ENCODE measurements at places on chromosomes 1 and 21. TPM values are rescaled to one million over a fixed set of nuclear protein-coding genes. Genes with fewer than 3 reads are reported as not detected.

Gene DR1
- 51.2 TPM for total RNA-seq

DNA sequence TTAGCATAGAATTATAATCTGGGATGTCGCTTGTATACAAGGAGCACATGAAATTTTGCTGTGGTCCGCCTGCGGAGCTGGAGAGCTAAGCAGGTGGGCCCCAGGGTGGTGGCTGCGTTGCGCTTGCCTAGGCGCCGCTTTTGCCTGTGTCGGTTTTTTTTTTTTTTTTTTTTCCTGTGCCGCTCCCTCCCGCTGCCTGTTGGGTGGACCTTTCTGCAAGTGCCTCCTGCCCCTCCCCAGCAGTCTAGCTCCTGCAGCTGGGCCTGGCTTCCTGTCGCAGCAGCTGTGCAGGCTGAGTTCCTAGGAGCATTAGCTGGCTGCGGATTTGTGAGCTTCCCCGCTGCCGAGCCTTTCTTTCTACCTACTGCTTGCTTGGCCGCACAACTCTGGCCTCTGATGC, 20.6 kb downstream of the PYHIN1 start:
- peak; percentile 30 for DNase-seq

DNA sequence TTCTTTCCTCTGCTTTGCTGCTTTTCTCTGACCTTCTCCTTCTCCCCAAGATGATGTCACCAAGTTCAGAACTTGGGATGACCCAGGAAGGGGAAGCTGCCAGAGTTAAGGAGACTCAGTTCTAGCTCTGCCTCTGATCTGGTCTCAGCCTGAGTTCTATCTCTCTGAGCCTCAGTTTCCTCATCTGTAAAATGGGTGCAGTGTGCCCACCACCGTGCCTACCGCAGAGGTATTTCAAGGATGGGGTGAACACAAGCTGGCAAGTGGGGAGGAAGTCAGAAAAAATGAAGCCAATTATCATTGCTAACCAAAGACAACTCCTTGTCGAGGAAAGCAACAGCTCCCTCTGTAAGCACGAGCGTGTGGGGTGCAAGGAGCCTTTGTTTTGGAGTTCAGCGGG, 249.7 kb downstream of the KAZN start:
- DNase-seq = no peak

- DNase-seq = no peak
Measured at GRCh38 chr1:153626904-153627714, at the start of gene S100A13. Gene S100A13, minus strand, starts transcription at chr1:153627505. Its CDS starts 1,033 bp downstream, at chr1:153626472.

DNA sequence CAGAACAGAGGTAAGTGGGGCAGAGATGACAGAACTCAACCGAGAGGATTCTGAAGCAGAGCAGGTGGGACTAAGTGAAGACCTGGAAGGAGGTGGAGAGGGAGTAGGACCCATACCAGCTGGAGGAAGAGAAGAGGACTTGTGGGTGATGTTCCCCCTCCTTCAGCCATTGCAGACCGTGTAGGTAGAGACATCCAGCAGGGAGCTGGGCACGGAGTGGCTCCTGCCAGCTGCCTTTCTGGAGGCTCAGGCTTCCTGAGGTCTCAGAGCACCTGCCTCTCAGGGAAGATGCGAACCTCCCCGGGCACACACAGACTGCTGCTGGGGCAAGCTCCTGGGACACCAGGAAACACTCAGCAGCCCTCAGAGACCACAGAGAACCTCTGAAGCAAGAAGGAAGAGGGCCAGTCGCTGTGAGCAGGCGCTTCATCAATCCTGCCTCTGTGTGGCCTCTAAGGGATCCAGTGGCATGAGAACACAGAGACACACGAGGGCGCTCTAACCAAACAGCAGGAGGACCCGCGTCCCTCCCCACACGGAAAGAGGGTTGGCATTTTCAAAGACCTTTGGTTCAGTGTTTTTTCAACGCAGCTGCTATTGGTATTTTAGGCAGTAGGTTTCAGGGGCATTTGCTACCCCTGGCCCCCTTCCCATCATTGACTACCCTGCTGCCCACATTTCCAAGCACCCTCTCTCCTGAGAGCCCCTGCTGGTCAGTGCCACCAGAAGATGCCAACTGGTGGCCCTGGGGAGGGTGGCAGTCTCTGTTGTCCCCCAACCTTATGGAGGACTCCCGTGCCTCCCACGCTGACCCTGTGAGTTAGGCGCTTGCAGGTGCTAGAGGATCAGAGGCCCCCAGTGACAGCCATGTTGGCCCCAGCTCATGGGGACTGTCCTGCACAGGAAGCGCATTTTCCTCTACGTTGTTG, 89.6 kb upstream of the EDN2 start:
- DNase-seq = peak; percentile 56

DNA sequence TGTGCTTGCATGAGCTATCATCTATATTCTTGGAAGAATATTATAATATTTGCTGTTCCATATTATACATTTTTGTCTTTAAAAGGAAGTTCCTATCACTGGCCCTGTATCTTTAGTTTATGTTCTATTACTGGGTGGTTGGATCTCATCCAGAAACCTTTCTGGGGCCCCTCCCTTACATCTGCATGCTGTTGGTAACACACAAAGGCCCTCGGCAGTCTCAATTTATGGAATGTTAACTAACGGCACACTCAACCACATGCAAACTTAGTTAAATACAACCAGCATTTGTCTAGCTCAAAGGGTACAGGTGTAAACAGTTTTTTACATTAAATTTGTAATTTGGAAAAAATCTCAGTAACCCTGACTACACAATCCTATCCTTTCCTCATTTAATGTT, 9.7 kb upstream of the HYI start:
- no peak for DNase-seq

- DNase-seq = no peak
Measured at GRCh38 chr1:84877592-84877991, 15.4 kb downstream of the LPAR3 start.

Gene SLC9C2
- not detected for total RNA-seq

Gene NBPF4
- total RNA-seq = not detected

DNA sequence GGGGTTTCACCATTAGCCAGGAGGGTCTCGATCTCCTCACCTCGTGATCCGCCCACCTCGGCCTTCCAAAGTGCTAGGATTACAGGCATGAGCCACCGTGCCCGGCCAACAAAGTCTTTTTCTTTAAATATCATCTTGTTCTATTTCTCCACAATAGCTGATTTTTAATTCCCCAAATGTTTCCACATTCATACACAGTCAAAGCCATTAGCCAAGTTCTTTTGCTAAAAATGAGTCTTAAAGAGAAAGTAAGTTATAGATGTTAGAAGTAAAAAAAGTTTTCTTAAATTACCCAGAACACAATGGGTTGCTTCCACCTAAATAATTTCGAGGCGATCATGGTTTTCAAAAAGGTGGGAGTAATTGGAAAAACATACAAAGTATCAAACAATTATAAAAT, 30.6 kb downstream of the C2CD2 start:
- DNase-seq = no peak

DNA sequence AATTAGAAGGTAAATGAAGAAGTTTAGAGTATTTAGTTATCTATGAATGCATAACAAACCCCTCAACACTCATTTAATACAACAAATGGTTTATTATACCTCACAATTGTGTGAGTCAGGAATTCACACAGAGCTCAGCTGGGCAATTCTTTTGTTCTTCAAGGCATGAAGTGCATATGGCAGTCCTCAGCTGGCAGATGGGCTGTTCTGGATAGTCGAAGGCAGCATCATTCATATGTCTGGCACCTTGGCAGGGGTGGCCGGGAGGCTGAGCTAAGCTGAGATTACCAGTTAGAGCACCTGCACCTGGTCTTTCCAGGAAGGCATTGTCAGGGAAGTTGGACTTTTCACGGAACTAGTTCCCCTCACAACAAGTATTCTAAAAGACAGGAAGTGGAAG, 286.2 kb upstream of the DUSP10 start:
- DNase-seq = no peak

DNA sequence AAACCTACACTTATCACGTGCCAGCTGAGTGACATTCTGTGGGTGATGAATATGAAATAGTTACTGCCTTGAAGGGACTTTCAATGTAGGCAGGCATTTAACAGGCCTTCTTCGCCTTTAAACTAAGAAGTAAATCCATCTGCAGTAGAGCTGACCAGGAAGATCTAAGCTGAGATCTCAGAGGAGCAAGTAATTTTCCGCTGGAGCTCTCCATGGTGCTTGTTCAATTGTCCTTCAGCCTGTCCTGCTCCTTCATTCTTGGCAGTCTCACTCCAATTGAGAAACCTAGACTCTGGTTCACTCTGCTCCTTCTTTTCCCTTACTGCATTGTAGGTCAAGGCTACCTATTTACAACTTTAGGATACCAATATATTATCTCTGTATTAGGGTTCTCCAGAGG, 183.5 kb downstream of the HMCN1 start:
- no peak for DNase-seq

DNA sequence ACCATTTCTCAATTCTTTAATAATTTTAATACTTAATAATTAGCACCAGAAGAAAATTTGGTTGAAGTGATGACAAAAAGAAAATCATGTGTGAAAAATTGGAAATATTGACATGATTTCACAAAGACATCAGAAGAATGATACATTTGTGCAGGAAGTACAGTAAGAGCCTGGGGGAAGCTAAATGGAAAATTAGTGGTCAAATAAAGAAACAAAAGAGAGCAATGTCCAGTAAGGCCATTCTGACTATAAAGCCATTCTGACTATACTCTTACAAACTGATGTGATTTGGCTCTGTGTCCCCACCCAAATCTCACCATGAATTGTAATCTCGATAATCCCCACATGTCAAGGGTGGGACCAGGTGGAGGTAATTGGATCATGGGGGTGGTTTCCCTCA, 48.6 kb upstream of the KCNE1 start:
- DNase-seq = no peak

Data from GM12878 (cell line).